GM19239 (cell line): ENCODE measurements at places on chromosomes 12 and 14.

- DNase-seq = no peak
These were observed 16.4 kb upstream of the MED13L start for GRCh38 chr12:116293687-116294453.

GRCh38 chr12:132143336-132144071, 615 bp downstream of the DDX51 start:
- no peak for DNase-seq

GRCh38 chr12:101491329-101491728, 16.2 kb downstream of the SPIC start:
- no peak for DNase-seq

- DNase-seq = no peak
These were observed 167.9 kb downstream of the PHETA1 start for GRCh38 chr12:111201036-111201435.
